GM12892 (cell line): ENCODE measurements at places on chromosomes 7 and 10.

DNA sequence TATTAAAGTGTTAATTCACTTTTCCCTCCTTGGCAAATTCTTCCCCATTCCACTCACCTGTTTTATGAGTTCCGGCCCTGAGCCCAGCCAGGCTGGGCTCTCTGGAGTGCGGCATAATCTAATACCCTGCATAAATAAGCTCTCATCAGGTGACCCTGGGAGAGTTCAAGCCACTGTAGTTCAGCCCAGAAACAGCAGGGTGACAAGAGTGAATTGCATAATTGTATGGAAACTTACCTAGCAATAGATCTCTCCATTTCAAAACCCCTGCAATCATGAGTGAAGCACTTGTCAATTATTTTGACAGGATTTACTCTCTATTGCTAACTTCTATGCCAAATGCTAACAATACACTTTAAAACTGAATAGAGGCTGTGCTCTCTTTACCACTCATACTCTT, 94.7 kb downstream of the OSBPL3 start:
- DNase-seq: no peak

GRCh38 chr7:20393616-20394015, 62.9 kb downstream of the ITGB8 start:
- no peak for DNase-seq

GRCh38 chr7:69285854-69286253, 312.4 kb upstream of the AUTS2 start:
- no peak for DNase-seq

- no peak for DNase-seq
Observed at GRCh38 chr7:122487131-122487530, 182.6 kb upstream of the FEZF1 start.

- no peak for DNase-seq
Observed at GRCh38 chr7:101815826-101816594, 1.4 kb upstream of the CUX1 start.

DNA sequence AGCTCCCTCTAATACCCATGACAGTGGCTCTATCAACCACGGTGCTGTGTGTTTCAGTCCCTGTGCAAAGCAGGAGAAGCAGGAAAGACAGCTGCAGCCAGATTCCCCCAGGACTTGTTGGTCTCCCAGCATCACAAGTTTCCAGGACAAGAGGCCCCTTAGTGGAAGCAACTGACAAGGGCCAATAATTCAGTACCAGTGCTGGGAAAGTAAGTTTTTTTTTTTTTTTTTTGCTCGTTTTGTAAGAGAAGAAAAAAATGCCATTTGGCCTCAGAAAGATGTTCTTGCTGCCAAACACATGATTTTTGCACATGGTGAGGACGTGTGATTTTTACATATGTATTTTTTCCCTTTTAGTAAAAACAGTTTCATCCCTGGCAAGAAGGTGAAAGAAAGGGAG, 284.2 kb upstream of the ZMIZ1 start:
- no peak for DNase-seq

DNA sequence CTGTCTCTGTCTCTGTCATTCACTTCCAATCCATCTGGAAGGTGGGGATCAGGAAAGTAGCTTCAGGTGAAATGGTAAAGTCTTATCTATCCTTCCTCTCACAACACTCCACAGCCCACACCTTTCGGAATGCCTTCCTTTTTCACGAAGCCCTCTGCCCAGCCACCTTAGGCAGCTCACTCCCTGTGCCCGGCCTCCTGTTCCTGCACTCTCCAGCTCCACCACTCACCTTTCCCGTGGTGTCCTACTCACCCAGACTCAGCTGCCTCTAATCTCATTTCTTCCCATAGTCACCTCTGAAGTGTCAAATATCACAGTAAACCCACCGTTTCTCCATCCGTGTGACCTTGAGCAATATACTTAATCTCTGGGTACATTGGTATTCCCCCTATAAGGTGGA, 100.9 kb upstream of the C7orf33 start:
- no peak for DNase-seq

- DNase-seq: no peak
Observed at GRCh38 chr10:43122096-43122495, 16.1 kb upstream of the CSGALNACT2 start.

GRCh38 chr7:112130729-112131410, 75.3 kb downstream of the DOCK4 start:
- DNase-seq: no peak

- DNase-seq: no peak
Observed at GRCh38 chr7:23462846-23463245, 7.4 kb downstream of the IGF2BP3 start.

GRCh38 chr10:24009736-24010135, 199.2 kb upstream of the KIAA1217 start:
- no peak for DNase-seq

GRCh38 chr7:64099656-64100531, 54.7 kb downstream of the ZNF727 start:
- no peak for DNase-seq
